Naive thymus-derived CD8-positive, alpha-beta T cell (primary cell): ENCODE measurements at places on chromosomes 2 and 18.

- DNase-seq: no peak
These were observed 18.9 kb downstream of the GALNT13 start for GRCh38 chr2:153890576-153890975.

- no peak for DNase-seq
These were observed 40.6 kb upstream of the EPAS1 start for GRCh38 chr2:46256563-46257142.

- no peak for DNase-seq
These were observed 16.8 kb downstream of the GNLY start for GRCh38 chr2:85710687-85711577.

- DNase-seq: no peak
These were observed 305.0 kb upstream of the EPAS1 start for GRCh38 chr2:45992021-45992740.
